Cardiac fibroblast (primary cell): ENCODE measurements at places on chromosomes 6 and 20.

GRCh38 chr6:136225496-136225895 is 24.6 kb downstream of the MTFR2 start:
- DNase-seq: peak; percentile 56

DNA sequence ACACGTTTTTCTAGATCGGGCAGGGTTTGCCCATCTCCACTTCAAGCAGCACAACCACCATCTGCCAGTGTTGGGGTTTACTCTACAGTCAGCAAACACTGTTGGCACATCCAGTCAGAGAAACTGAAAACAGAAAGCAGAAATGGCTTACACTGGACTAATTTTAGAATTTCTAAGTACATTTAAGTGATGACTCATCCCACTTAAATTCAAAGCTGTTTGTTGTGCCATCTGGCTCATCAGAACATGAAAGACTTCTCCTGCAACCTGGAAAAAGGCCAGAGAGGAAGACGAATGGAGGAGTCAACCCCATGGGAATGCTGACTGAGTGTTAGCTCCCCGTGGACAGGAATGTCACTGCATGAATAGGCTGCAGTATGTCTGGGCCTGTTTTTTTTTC is 21.8 kb downstream of the FAM209B start:
- peak; percentile 96 for DNase-seq

GRCh38 chr6:158367816-158368215 is 55.6 kb downstream of the TULP4 start:
- DNase-seq: no peak

DNA sequence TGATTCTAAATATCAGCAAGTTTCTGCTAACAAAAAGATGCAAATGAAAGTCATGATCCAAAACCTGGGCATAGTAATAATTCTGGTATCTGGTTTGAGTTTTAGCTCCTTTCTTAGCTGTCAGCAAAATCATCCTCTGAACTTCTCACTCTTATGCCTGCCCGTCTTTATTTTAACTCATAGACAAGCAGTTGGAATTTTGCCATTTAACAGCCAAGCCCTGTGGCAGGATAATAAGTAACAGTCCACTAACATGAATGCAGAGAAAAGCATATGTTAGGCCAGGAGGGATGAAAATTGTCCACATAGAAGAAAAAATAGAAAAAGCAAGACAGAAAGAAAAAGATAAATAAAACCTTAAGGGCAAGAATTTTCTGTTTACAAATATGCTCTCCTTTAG is 170.0 kb upstream of the LAMA2 start:
- no peak for DNase-seq

DNA sequence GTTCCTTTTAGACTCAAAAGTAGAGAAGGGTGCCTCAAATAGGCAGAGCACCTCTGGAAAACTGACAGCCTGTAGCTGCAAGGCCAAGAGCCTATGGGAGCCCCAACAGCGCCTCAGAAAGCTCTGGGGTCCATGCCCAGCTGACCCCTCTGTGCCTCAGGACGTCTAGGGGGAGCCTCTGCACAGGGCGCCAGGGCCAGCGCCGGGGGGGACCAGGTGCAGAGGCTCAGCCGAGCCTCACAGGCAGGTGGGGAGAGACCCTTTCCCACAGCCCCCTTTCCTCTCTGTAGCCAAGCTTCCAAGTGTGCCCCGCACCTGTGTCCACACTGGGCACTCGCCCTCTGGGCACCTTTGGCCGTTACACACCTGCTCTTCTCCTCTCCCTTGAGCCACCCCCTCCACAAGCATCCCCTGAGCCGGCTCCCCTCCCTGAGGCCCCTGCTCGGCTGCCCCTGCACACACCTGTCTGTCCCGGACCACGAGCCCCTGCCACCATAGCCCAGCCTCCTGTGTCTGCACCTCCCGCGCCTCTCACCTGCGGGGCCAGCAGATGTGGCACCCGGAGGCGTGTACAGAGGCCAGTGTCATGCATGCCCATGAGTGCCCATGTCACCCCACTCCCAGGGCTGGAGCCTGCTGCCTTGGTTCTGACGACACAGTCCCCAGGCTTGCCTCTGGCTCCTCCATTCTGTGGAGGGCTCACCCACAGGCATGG is 53.2 kb downstream of the GINS1 start:
- no peak for DNase-seq

DNA sequence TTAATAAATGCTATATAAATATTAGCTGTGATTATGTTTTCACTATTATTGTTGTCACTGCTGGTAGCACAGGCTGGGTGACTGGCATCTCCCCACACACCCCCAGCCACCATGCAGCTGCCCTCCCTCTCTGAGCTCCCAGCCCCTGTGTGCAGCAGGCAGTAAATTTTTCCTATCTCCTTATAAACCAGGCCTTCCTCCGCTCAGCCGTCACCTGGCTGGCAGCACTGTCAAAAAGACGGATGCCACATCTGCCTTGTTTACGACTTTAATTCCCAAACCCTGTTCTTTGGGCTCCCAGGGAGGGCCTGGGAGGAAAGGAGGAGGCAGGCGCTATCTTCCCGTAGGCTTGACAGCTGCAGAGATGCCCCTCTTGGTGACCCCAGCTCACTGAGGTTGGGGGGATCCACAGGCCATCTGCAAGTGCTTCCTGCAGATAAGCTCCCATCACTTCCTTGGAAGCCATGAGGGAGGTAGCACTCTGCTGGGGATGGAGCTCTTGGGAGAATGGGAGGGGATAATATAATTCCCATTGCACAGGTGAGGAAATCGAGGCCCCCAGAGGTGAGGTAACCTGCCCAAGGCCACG is 94.5 kb downstream of the GRM4 start:
- DNase-seq: no peak

- no peak for DNase-seq
Observed at GRCh38 chr6:43843669-43844171, 73.7 kb downstream of the VEGFA start.

DNA sequence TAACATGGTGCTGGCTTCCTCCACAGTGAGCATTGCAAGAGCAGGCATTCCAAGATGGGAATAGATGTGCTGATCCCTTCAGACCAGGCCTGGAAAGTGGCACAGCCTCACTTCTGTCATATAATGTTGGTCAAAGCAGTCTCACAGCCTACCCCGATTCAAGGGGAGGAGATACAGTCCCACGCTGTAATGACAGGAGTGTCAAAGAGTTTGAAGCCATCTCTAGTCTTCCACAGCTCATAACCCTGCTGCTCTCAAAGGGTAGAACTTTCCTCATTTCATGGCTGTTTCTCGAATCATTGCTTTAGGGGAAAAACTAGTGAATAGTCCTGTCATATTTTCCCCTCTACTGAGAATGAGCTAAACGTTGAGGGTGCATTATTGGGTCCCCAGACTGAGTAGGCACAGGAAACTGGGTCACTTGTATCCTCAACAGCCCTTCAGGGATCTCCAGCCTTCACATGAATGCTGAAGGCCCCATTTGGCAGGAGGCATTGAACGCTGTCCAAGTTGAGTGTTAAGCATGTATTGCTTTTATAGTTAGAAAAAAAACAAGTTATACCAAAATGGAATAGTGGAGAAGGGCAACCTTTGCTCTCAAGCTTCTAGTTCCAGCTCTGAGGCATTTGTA is 27.3 kb downstream of the DTD1 start:
- peak; percentile 7 for DNase-seq

DNA sequence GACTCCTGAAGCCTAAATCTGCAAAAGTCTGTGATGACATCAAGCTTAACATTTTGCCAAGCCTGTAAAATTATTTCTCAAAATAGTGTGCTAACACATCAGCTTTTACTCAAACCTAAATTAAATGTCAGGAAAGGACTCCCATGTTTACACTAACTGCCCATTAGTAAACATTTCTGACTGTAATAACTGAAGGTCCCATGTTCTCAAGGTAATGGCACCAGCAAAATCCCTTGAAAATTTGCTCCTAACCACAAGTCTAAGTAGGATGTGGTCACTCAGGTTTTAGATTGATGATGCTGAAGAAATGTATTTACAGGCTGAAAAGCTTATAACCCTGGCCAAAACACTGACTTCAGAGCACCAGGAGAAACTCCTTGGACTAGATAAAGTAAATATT is 33.0 kb downstream of the BACH2 start:
- DNase-seq: no peak

DNA sequence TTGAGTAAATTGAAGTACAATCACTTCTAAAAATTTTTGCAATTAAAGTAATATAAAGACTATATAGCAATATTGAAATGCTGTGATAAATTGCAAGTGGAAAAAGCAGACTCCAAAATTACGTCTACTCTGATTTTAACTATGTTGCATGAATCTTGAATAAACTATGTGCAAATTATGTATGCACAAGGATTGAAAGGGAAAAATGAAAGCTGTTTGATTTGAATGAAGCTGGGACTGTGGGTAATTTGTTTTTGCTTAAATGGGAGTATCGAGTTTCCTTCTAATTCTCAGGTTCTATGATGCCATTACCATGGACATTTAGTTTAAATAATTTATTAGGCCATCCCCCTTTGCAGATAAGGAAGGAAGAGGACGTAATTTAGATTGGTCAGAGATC is 198.7 kb upstream of the MYLIP start:
- DNase-seq: no peak

DNA sequence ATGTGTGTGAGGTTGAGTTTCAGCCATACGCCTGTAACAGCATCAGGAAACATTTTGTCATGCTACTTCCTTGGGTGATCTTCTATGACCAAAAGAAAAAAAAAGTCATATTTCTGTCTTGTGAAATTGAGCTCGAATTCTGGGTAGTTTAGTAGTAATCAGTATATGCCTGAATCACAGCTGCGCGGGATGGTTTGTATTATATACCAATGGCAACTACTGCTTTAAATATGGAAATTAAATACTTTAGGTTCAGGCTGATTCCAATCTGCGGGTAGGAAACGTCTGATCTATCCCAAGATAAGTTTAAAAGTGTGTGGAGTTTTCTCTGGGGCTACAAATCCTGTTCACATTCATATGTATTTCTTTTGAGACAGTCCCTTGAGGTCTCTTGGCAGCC is 115.6 kb upstream of the FERMT1 start:
- no peak for DNase-seq

DNA sequence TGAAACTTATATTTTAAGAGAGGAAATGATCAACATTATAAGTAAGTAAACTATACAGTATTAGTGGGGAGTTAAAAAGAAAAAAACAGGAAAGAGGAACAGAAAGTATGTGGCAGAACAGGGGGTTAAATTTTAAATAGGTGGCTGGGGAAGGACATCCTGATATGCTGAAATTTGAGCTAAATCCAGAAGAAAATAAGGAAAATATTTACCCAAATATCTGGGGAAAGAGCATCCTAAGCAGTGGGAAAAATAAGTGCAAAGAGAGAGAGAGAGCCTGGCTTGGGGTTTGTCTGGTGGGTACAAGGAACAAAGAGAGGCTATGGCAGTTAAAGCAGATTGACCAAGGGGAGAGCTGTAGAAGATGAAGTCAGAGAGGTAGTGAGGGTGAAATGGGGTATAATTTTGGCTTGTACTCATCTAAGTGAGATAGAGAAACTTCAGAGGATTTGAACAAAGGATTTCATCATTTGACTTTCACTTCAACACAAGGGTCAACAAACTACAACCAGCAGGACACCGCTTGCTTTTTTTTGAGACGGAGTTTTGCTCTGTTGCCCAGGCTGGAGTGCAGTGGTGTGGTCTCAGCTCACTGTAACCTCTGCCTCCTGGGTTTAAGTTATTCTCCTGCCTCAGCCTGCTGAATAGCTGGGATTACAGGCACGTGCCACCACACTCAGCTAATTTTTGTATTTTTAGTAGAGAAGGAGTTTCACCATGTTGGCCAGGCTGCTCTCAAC is 328.4 kb upstream of the CNR1 start:
- DNase-seq: no peak

GRCh38 chr20:44393608-44394451 is 38.3 kb downstream of the HNF4A start:
- DNase-seq: no peak

DNA sequence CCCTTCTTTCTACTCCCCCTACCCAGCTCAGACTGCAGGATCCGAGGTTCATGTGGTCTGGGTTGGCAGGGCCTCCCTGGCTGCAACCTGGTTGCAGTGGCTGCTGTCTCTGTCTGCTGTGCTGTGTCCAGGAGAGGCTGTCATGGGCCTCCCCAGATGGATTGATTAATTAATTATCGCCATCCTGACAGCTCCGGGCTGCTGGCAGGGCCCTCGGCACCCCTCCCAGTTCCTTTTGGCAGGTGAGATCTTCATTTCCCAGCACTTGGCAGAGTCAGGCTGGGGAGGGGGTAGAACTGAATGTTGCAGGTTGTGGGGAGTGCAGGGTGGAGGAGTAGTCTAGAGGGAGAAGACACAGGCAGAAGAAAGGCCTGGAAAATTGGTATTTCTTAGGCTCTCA is 56.7 kb upstream of the ZFAND3 start:
- DNase-seq: no peak

DNA sequence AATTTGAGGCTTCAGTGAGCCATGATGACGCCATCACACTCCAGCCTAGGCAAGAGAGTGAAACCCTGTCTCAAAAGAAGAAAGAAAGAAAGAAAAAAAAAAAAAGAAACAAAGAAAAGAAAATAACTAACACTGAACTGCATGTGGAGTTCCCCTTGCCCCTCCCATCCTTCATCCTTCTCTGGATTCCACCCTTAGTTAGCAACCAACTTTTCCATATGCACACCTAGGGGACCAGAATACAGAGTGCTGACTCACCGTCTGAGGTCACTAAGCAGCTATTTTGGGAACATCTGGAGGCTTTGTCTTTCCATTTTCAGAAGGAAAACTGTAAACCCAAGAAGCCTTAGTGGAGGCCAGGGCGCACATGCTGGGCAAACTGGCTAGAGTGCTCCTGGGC is 257.4 kb downstream of the MAFB start:
- DNase-seq: no peak

DNA sequence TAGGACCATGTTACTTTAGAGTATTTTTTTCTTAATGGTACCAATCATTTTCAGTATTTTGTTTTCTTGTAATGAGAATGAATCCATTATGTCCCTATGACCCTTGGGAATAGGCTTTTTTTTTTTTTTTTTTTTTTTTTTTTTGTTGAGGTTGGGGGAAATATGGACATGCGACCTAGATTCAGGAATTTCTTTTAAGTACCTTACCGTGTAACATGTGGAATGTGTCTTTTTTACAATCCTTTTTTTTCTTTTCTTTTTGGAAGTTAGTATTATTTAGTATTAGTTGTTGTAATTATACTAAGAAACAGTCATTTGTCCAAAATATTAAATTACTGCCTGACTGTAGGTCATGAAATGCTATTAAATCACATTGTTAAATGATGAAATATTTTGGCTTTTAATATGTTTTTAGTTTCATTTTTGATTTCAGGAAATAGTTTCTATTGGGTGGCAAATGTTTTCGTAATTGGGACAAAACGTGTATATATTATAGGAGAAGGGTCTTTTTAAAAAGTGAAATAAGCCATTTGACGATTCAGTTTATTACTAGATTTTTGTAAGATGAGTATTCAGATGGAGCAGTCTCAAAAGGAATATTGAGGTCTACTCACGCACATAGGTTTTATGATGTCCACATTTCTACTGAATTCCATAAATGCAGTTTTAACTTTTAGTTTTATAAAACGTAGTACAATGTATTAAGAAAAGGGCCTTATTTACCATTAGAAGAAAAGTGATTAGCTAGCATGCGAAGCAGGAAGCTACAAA is 4.9 kb downstream of the ARID1B start:
- peak; percentile 53 for DNase-seq

GRCh38 chr6:85124472-85125354 is 325.2 kb upstream of the NT5E start:
- peak; percentile 65 for DNase-seq

DNA sequence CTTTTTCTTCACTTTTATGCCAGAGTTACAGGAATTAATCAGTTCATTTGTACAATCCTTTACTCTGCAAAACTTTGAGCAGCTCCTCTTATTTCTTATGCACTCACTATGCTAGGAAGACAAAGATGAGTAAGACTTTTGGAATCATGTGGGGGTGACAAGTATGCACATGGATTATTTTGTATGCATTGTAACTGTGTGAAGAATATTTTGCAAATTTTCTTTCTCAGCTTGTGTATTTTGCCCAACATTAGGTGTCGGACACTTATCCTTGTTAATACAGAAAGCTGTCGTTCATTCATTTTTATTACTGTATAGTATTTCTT is 88.6 kb downstream of the PPP1R14C start:
- peak; percentile 51 for DNase-seq
